HAP-1 (cell line): ENCODE measurements at places on chromosomes 7 and 10.

DNA sequence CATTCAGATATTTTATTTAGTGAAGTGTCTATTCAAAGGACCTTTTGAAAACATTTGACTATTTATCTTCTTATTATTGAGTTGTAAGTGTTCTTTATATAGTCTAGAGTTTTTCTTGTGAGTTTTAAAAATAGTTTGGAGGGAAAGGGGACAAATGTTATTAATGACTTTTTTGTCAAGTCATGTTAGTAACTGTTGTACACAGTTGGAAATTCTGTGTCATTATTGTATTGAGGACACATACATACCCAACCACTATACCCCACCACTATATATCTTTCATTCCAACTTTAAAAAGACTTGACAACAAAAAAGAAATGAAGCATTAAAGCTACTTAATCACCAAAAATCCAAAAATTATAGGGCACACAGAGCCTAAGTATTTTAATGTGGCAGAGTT lies 53.2 kb upstream of the OIT3 start:
- no peak for DNase-seq

- no peak for DNase-seq
Measured at GRCh38 chr10:131079314-131079713, 232.2 kb downstream of the TCERG1L start.

- DNase-seq: no peak
Measured at GRCh38 chr7:100573691-100574361, at the start of gene SAP25. TSS of gene SAP25 (minus strand) at chr7:100573900. CDS start at chr7:100573742, 158 bp downstream.

DNA sequence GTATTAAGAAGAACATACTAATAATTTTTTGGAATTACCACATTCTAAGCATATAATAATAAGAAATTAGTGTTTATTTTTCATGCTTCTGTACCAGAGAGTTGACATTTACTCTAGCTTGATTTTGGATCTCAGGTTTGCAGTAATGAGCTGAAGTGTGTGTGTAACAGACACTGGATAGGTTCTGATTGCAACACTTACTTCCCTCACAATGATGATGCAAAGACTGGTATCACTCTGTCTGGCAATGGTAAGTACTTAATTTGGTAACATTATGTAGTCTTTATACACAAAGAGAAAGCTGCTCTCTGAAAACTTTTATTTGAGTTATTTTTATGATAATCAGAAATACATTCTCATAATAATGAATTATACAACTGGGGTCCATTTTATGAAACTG lies 54.1 kb downstream of the SRI start:
- DNase-seq: no peak

GRCh38 chr10:109968953-109969759 lies 38.6 kb upstream of the ADD3 start:
- DNase-seq: no peak

- no peak for DNase-seq
Measured at GRCh38 chr10:91462423-91462822, 52.3 kb downstream of the HECTD2 start.

DNA sequence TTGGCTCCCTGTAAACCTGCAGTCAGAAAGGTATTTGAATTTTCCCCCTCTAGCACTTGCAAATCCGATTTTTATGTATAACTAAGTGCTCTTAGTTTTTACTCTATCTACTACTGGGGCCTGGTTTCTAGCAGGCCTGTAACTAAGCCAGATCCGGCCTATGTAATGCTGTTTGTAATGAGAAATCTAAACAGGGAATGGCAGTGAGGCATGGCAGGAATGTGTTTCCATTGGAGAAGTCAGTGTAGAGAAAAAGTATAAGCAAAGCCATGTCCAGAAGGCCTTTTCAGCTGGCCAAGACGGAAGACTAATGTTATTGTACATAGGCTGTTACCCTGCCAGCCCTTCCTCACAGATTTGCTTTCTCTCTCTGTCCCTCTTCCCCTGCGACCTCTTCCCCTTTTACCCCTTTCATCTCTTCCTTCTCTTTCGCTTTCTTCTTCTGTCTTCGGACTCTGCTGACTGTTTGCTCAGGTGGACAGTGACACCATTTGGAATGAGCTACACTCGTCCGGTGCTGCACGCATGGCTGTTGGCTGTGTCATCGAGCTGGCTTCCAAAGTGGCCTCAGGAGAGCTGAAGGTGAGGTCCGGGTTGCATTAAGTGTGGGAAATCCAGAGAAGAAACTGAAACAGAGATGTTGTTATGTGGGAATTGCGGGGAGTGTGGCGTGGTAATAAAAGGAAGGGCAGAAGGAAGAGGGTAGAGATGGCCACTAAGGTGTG lies 297.5 kb downstream of the HDAC9 start:
- no peak for DNase-seq

GRCh38 chr10:32005050-32005449 lies 51.2 kb downstream of the KIF5B start:
- peak; percentile 48 for DNase-seq

- no peak for DNase-seq
Measured at GRCh38 chr7:85483177-85483576, 296.3 kb upstream of the SEMA3D start.

DNA sequence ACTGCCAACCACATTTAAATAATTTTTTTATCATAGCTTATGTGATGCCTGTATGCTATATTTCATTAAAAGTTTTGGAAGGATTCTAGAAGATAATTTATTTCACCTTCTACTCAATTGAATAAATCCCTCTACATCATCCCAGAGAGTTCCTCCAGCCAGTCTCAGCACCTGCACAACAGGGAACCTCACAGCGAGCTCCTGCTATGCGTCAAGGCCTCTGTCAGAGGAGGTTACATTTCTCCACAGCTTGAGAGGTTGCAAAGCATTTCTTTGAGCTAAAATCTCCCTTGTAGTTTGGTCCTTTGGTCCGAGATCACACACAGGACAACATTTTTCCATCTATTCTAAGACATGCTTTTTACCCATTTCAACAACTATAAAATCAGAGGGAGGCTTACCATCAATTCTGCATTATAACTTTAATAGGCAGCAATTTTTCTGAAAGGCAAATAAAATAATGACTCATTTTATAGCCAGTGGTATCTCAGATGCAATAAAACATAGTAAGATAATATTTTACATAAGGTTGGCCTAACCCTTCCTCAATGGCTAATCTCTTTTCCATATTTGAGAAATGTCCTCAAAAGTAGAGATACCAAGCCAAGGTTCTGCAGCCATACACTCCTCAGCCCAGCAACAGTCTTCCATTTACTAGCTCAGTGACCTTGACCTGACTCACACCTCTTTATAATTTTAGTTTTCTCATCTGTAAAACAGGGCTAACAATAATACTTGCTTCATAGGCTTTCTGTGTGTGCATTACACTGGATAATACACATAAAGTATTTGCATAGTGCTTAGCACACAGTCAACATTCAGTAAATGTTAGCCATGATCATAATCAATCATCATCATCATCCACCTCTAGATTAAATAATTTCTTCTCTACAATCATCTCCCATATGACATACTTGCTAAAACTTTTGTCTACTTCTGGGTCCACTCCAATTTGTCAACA lies 68.8 kb downstream of the DOCK4 start:
- no peak for DNase-seq

DNA sequence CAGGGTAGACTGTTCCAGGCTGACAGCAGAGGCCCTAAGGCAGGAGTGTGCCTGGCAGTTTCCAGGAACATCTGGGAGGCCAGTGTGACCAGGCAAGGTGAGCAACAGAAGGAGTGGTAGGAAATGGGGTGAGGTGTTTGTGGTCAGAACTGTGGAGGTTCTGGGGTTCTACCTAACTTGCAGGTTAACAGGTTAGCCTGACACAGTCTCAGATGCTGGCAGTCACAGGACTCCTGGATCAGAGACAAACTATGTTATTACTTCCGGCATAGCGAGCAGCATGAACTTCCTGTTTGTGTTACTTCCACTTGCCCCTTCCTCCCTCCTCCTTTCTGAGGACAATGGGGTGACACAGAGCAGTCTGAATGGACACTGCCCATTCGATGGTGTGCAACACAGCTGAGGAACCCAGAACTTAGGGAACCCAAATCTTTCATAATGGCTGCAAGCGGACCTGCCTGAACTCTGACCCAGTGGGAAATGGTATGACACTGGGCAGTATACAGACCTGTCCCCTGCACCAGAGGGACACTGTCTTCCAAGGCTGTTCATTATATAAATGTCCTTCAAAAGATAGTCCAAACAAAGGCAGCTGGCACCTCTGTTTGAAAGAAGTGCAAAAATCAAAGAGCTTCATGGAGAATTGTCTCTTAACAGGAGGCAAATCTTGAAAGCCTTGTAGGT lies 3.9 kb upstream of the SAR1A start:
- no peak for DNase-seq

GRCh38 chr7:43204081-43204480 lies 91.6 kb downstream of the HECW1 start:
- DNase-seq: no peak

- no peak for DNase-seq
Measured at GRCh38 chr7:39659356-39660013, 36.1 kb downstream of the RALA start.

GRCh38 chr7:157219154-157219553 lies 80.4 kb downstream of the UBE3C start:
- no peak for DNase-seq

DNA sequence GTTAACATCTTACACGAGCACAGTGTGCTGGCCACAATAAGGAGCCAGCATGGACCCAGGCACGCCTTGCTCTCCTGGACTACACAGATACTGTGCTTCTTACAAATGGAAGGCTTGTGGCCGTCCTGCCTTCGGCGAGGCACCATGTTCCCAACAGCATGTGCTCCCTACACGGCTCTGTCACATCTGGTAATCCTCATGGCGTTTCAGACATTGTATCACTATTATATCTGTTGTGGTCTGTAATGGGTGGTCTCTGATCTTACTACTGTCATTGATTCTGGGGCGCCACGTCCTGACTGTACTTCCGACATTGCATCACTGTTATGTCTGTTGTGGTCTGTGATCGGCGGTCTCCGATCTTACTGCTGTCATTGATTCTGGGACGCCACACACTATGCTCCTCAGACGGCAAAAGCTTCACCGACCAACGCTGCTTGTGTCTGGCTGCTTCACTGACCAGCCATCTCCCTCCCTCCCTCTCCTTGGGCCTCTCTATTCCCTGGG lies 195.4 kb downstream of the MAD1L1 start:
- DNase-seq: no peak

DNA sequence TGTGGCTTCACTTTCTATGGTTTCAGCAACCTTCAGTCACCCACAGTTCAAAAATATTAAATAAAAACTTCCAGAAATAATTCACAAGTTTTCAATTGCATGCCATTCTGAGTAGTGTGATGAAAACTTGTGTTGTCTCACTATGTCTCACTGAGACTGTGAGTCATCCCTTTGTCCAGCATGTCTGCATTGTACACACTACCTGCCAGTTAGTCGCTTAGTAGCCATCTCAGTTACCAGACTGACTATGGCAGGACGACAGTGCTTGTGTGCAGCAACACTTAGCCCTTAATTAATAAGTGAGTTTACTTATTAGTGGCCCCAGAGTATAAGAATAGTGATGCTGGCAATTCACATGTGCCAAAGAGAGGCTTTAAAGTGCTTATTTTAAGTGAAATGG lies 22.5 kb downstream of the CCDC186 start:
- DNase-seq: no peak

DNA sequence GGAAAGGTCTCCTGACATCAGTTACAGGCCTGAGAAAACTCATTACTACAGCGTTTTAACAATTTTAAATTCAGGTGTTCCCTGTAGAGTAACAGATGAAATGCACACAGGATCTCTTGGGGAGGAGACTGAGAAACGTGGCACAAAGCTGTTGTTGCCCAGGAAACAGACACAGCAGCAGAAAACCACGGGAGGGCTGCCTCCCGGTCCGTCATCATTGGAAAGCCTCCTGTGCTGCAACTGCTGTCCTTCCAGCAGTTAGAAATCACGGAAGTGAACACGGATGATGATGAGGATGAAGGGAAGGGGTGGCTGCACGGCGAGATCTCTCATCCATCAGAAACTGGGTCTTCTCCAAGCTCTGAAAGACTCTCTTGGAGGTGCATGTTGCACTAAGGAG lies 94.6 kb upstream of the RNF32 start:
- no peak for DNase-seq

DNA sequence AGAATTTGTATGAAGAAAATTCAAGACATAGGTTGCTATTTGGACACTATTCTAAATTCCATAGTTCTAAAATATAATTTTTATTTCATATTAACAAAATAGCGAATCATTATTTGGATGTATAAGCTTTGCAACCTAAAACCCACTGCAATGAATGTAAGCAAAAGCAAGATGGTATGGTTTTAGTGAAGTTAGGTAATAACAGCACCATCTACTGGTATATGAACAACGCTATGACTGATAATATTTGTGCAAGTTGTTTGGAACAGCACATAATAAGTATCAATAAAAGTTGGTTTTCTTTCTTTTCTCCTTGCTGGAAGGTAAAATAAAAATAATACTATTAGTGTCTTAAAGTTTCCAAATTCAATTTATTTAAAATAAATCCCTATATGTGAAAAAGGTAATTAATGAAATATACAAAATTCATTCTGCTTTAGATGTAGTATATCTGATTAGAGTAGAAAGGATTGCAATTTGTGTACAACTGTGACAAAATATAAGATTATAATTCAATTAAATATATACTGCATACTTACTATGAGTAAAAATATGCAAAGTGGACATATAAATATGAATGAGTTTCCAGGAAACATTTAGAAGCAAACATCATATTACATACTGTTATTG lies 79.0 kb upstream of the LSM8 start:
- DNase-seq: peak; percentile 43

GRCh38 chr7:2283074-2283473 lies 31.2 kb downstream of the SNX8 start:
- DNase-seq: no peak

- peak; percentile 60 for DNase-seq
Measured at GRCh38 chr7:151008511-151009323, 15.6 kb downstream of the ATG9B start.

DNA sequence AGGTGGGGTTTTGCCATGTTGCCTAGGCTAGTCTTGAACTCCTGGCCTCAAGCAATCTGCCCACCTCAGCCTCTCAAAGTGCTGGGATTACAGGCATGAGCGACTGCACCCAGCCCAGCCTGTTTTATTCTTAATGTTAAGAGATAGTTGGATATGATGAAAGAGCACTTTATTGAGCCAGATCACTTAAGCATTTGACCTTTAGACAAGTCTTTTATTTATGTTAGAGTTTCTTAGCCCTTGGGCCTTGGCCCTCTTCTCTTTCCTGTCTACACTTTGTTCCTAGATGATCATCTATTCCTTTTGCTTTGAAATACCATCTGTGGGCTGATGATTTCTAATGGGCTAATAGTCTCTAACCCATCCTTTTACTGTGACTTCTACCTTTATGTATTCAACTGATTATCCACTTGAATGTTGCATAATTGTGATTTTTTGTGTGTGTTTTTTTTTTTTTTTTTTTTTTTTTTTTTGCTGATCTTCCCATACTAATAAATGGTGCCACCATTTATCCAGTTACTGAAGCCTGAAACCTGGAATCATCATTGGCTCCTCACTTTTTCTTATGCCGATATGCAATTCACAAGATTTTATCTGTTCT lies 34.8 kb downstream of the BTRC start:
- no peak for DNase-seq

- DNase-seq: no peak
Measured at GRCh38 chr10:108616559-108617285, 1306.6 kb downstream of the XPNPEP1 start.

DNA sequence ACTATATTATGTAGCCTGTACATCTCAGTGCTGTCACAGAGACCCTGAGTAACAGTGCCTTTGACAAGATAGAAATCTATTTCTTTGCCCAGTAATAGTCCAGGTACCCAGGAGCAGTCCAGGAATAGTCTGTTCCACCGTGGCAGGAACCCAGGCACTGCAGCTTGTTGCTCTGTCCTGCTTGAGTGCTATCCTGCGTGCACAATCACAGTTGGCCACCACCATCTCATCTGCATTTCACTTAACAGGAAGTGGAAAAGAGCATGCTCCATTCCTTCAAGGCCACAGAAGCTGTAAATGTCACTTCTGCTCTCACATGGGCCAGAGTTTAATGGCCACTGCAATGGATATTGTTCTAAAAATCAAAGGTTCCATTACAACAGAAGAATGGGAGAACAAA lies 61.5 kb upstream of the PRR15 start:
- peak; percentile 42 for DNase-seq
